Sigmoid colon (tissue), 7 donors: ENCODE measurements at places on chromosomes 3 and 15. TPM values are rescaled to one million over a fixed set of nuclear protein-coding genes. Genes with fewer than 3 reads are reported as not detected.

Gene CCDC9B
- 70.3 TPM for total RNA-seq

Gene SCN5A
- total RNA-seq: 0.83 TPM

DNA sequence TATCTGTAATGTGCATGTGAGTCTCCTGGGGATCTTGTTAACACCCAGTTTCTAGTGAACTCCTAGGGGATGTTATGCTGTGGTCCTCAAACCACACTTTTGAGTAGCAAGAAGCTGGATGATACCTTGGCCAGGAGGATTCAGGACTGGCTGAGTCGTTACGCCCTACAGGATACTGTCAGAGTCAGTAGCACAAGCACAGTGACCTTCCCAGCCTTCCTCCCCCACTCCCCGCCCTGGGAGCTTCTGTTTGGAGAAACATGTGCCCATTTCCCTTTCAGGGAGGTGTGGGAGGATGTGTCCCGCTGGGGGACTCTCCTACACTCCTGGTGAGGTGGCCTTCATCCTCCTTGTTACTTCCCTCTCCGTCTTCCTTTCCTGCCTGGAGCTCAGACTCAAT is 76.4 kb upstream of the TRPM1 start:
- H3K27ac ChIP-seq: no peak overlapping the region
- DNase-seq: no peak
- no peaks in the 10 kb centered on the region for H3K27me3 ChIP-seq

- no peak overlapping the region for H3K27ac ChIP-seq
- DNase-seq: no peak
- H3K36me3 ChIP-seq: no peaks in the 10 kb centered on the region
- H3K4me1 ChIP-seq: no peaks in the 10 kb centered on the region
- no peak overlapping the region for H3K4me3 ChIP-seq
These were observed 54.5 kb downstream of the TMEM41A start for GRCh38 chr3:185444329-185444728.

GRCh38 chr15:77753281-77753873 is 120.7 kb upstream of the LINGO1 start:
- no peaks in the 10 kb centered on the region for H3K4me1 ChIP-seq
- no peak overlapping the region for H3K4me3 ChIP-seq
- H3K27me3 ChIP-seq: no peaks in the 10 kb centered on the region

- no peaks in the 10 kb centered on the region for H3K36me3 ChIP-seq
- H3K4me1 ChIP-seq: no peaks in the 10 kb centered on the region
- H3K27ac ChIP-seq: no peak overlapping the region
- no peak for DNase-seq
These were observed 40.0 kb downstream of the ZNF589 start for GRCh38 chr3:48280881-48281280.

DNA sequence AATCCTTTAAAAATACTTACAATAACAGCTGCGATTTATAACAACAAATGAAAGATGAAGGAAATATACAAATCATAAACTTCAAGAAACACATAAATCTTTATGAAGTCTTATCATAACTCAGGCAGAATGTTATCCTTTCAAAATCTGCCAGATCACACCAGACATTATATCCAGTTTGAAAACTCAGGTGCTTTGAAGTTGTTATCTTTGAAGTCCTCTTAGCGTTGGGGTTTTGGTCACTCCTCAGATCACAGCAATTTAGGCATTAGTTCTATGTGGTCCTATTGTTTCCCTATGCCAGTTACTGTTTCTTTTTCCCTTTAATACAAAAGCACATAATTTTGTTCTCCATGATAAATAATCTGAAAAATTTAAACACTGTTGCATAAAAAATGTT is 934.6 kb downstream of the EPHA3 start:
- H3K27me3 ChIP-seq: no peaks in the 10 kb centered on the region
- no peak overlapping the region for H3K4me3 ChIP-seq
- H3K4me1 ChIP-seq: no peaks in the 10 kb centered on the region
- H3K27ac ChIP-seq: no peak overlapping the region
- no peak for DNase-seq
- H3K36me3 ChIP-seq: no peaks in the 10 kb centered on the region

DNA sequence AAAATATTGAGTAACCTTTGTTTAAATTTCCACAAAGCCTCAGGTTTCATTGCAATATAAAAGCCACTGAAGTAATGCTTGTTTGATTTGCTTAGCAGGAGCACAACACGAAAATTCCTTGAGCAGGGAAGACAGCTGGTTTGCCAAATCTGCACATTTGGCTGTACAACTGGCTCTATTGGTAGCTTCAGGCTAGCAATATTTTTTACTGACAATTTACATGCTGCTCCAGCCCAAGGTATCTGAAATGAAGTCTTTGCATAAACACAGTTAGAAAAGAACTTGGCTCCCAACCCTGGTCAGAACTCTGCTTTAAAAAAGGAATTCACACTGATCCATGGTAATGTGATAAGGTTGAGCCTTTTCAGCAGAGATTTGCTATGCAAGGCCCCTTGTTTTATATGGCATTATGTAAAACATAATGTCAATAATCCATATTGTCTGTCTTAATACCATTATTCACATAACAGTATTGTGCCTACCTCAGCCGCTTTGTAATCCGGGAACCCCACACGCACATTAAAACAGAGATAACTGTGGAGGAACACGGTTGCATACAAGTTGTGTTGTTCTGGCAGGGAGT is 55.7 kb upstream of the CHL1 start:
- DNase-seq: no peak
- H3K4me1 ChIP-seq: peaks cover 6% of the 10 kb centered on the region
- H3K4me3 ChIP-seq: no peak overlapping the region
- no peaks in the 10 kb centered on the region for H3K27me3 ChIP-seq
- no peak overlapping the region for H3K27ac ChIP-seq

DNA sequence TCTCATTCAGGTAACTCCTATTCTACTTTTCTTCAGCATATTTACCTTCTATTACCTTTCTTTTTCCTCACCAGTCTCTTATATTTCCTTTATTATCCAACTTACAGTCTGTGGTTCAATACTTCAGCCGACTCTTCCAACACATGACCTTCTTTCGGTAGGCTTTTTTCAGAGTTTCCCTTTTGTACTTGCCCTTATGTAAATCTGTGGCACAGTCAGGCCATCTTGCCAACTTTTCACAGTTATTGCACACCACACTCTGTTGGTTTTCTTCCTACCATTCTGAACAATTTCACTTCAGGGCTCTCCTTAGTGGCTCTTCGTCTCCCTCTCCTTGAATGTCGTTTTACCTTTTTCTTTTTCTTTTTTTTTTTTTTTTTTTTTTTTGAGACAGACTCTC is 427.8 kb downstream of the LPP start:
- no peak overlapping the region for H3K4me3 ChIP-seq
- H3K4me1 ChIP-seq: peaks cover 83% of the 10 kb centered on the region
- DNase-seq: no peak

GRCh38 chr15:82540055-82540983 is at the start of gene RPS17:
TSS of gene RPS17 (minus strand) at chr15:82540457. CDS start at chr15:82540428, 29 bp downstream.
- peak within 1 kb of the TSS; percentile 91 for H3K27ac ChIP-seq
- peaks cover 27% of the 10 kb centered on the region for H3K36me3 ChIP-seq
- H3K4me3 ChIP-seq: peak within 1 kb of the TSS; percentile 73
- H3K27me3 ChIP-seq: no peaks in the 10 kb centered on the region
- peaks cover 19% of the 10 kb centered on the region for H3K4me1 ChIP-seq
- DNase-seq: peak; percentile 98

DNA sequence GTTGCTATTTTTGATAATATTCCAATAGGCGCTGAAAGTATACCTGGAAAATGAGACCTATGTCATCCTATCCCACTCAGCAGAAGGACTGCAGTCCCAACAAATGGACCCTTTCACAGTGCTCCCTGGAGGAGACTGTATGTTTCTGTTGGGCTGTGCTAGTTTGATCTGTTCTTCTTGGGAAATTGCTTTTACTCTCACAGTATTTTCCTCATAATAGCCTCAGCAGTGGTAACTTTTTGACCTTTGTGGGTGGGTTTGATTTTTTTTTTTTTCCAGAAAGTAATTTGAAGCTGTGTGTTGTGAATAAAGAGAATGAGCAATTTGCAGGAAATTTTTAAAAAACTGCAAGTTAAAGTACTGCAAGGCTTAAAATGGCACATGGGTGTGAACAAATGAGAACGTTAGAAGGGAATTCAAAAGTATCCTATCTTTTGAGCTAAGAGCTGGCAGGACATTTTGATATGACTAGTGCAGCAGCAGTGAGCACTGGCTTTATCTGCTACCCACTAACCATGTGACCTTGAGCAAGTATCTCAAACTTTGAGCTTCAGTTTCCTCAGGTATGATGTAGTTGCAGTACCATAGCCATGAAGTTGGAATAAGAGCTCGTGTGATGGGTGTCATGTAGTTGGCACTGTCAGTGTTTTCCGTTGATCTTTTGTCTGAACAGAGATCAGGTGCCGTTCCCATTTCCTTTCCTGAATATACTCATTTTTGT is 118.4 kb downstream of the ATG7 start:
- no peak for DNase-seq
- H3K27me3 ChIP-seq: no peaks in the 10 kb centered on the region
- H3K27ac ChIP-seq: peak overlapping the region; percentile 53
- H3K36me3 ChIP-seq: no peaks in the 10 kb centered on the region
- H3K4me3 ChIP-seq: no peak overlapping the region
- peaks cover 39% of the 10 kb centered on the region for H3K4me1 ChIP-seq

GRCh38 chr3:100682854-100683760 is 26.2 kb upstream of the TFG start:
- no peak overlapping the region for H3K27ac ChIP-seq
- no peak for DNase-seq
- H3K4me1 ChIP-seq: no peaks in the 10 kb centered on the region
- no peaks in the 10 kb centered on the region for H3K27me3 ChIP-seq

DNA sequence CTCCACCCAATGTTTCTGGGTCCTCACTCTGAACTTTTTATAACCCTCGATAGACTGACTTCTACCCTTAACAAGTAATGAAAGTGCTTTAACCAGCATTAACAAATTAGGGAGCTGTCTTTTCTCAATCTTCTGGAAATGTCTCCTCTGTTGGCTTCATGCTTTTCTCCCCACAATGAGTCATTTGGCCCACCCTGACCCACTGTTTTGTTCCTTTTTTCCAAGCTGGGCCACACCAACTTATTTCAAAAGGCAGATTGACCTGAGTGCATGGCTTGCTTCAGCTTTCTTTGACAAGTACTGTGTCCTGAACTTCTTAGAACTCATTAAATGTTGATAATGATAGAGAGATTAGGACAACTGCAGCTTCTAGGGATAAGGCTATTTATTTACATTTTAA is 199.6 kb upstream of the SEMA6D start:
- H3K4me1 ChIP-seq: no peaks in the 10 kb centered on the region
- DNase-seq: no peak
- no peaks in the 10 kb centered on the region for H3K36me3 ChIP-seq
- H3K4me3 ChIP-seq: no peak overlapping the region
- no peaks in the 10 kb centered on the region for H3K27me3 ChIP-seq
